ENCODE measurements at places on chromosomes 11 and 22.

DNA sequence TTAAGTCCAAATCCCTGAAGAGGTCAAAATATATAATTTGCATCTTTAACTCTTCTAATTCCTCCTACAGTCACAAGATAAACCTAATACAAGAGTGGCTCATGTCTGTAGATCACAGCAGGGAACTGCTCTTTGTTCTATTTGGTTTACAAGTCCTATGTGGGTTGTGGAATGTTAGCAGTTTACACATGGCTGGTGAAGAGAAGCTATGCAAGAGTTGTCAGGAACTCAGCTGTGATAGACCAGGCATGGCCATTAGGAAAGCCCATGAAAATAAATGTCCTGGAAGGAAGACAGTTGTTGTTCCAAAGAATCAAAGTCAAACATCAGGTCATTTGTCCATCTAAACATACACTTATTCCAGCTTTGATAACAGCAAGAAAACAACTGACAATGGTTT, 312.4 kb upstream of the PITPNB start:
- no peak for DNase-seq

DNA sequence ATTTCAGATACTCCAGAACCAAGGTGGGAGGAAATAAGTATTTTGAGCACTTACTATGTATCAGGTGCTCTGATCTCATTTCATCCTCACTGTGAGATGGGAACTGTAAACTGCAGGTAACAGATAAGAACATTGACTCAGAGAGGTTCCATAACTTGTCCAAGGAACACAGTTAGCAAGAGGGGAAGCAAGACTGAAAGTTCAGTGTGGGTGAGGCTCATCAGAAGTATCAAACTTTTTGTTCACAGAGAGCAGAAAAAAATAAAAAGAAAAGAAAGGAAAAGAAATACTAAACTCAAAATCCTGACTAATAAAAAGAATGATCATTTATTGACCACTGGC, 37.1 kb downstream of the RAB30 start:
- DNase-seq, result no peak

GRCh38 chr11:11036848-11037732, 179.2 kb upstream of the ZBED5 start:
- DNase-seq, result no peak

- DNase-seq, result no peak
Measured at GRCh38 chr22:37454857-37455686, 27.8 kb upstream of the ELFN2 start.
